PC-3 (cell line): ENCODE measurements at places on chromosomes 12 and 14.

- peak; percentile 41 for DNase-seq
These were observed 471.2 kb upstream of the ATXN7L3B start for GRCh38 chr12:74066476-74066875.

- DNase-seq, result no peak
These were observed 4.8 kb downstream of the GUCY2C start for GRCh38 chr12:14691560-14691959.

DNA sequence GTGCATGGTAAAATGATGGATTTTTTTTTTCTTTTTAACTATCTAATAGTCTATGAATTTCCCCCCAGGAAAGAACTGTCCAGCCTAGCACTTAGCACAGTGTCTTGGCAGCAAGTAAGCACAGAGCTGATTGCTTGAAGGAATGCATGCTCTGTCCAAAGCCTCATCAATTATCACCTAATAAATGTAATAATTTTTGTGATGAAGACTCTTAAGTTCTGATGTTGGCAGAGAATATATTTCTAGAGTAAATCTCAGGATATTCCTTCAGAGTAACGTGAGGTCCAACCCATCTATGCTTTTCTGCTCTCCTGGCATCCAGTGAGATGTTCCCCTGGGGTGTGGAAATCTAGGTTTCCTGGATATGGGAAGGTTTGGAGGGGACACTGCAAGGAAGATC, 152.4 kb downstream of the TMX1 start:
- DNase-seq, result no peak

DNA sequence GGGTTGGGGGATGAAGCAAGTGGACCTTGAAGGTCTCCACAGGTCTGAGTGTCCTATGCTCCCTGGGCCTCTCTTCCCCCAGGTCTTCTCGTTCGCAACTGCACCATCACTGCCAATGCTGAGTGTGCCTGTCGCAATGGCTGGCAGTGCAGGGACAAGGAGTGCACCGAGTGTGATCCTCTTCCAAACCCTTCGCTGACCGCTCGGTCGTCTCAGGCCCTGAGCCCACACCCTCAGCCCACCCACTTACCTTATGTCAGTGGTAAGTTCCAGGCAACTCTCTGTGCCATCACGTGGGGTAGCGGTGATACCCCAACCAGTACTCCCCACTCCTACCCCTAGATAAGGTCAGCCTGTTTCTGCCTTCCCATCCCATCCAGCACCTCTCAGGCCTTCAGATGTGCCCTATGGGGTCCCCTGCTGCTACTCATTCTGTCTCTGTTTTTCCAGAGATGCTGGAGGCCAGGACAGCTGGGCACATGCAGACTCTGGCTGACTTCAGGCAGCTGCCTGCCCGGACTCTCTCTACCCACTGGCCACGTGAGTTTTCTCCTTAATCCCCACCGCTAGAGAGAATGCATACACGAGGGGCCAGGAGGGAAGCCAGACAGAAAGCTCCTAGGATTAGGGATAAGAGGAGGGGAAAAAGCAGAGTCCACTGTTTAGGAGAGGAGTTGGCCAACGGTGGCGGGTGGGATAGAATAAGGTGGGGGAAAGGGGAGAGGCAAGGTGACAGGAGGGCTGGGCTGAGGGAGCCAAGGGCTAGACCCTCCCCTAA, 1.6 kb upstream of the TAPBPL start:
- DNase-seq, result no peak

DNA sequence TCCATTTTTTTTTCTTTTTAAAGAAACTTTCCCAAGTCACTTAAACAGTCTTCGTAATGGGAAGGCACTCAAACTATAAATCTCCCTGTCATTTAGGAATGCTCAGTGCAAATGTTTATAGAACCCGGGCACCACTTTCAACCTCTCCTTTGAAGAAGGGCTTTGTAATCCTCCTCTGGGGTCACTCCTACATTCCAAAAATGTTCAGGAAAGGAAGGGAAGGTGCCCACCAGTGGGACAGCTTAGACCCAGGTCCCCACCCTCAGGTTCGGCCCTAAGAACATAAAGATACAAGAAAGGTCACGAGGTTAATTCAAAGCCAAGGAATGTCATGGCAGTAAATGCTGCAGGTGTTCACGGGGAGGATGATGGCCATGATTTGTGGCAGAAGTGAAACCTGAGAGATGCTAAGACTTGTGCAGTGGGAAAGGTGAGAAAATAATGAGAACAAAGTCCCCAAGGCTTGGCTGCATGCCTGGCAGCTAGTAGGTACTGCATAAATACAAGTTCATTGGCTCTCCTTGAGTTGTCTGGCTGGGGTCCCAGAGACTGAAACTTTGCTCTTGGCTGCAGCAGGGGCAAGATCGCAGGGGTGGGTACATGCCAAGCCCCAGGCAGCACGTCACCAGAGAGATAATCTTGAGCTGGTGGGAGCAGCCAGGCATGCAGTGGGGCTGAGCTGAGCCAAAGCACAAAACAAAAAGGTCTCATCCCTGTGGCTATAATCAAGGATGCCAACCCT, 21.1 kb downstream of the KRT18 start:
- peak; percentile 32 for DNase-seq

- DNase-seq, result peak; percentile 14
These were observed 149.0 kb downstream of the AKAP6 start for GRCh38 chr14:32478050-32478449.

DNA sequence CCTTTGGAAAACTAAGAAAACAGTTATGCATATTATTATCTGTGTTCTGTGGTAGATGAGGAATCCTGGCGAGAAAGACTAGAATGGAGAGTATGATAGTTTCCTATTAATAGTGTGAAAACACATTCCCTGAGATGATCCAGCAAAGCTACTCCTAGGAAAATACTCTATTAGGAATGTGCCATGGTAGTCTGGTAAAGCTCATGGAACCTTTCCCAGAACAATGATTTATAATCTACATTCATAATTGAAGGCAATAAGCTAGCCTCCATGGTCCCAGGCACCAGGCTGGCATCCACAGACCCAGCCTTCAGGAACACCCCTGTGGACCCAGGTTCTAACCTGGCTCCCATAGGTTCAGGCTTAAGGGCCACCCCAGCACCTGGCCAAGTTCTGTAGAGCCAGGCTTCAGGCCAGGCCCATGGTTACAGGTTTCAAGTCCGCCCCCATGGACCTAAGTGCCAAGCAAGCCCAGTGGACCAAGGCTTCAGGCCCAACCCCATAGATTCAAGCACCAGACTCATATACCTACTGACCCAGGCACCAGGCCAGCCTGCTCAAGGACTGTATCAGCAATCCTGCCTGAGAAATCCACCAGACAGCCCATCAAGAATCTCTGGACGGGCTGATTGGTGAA, 72.2 kb downstream of the ITPR2 start:
- no peak for DNase-seq

DNA sequence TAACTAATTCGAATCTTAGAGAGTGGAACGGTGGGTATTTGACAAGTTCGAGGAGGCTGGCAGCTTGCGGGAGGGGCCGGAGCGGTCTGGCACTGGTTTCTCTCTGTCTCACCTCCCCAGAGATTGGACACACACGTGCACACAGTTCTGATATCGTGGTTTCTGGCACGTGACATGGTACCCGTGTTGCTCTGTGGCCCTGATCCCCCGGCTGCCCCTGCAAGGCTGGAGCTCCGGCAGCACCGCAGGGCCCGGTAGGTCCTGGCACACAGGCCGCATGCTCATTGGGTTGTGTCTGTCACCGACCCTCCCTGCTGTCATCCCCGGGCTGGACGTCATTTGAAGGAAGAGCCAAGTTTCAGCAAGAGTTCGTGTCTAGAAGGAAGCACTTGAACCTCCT, 82.7 kb downstream of the PPP2R5C start:
- no peak for DNase-seq

DNA sequence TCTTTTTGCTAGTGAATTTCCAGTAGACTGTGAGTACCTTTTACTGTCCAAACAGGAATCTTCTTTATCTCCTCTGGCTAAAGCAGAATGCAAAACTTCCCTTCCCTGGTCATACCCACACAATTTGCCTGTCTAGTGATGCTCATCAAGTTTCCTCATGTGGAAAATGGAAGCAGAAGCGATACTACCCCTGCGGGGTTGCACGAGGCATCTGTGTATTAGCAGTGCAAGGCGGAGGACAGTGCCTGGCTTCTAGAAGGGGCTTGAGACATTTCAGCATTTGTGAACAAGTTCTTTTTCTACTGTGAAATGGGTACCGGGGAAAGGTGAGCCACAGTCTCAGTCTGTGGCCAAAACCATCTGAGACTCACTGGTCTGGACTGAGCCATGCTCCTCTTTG, 340.9 kb downstream of the AACS start:
- DNase-seq, result no peak

DNA sequence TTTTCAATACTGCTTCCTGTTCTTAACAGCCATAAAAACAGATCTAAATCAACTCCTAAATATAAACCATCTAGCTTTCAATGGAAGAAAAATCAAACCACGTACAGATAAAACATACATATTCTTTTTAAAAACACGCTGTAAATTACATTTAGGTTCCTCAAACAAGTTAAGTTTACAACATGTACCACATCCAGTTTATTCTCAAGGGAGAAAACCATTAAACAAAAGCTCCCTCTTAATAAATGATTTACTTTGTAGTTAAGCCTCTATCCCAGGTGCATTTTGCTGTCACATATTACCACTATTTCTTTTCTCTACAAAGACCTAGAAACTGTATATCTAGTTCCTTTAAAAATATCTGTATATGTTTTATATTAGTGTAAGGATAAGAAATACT, 3.1 kb downstream of the NUMB start:
- DNase-seq, result no peak

DNA sequence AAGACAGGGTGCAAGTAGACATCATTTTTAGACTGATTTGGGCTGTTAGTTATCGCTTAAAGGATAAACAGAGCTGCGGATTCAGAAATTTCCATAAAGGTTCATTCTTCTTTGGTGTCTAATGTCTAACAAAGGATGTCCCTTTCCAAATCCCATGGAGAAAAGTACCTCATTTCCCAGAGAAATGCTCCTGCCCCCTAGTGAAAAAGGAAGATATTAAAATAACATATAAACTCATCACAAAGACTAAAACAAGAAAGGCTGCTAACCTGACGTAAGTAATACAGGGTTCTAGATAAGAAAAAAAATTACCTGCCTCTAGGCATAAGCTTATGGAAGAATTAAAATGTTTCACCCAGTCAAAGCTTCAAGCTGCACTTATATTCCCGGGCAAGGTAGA, 22.8 kb downstream of the ARMH4 start:
- DNase-seq, result peak; percentile 46

GRCh38 chr14:54673193-54674045, 106.5 kb downstream of the SAMD4A start:
- DNase-seq, result no peak

DNA sequence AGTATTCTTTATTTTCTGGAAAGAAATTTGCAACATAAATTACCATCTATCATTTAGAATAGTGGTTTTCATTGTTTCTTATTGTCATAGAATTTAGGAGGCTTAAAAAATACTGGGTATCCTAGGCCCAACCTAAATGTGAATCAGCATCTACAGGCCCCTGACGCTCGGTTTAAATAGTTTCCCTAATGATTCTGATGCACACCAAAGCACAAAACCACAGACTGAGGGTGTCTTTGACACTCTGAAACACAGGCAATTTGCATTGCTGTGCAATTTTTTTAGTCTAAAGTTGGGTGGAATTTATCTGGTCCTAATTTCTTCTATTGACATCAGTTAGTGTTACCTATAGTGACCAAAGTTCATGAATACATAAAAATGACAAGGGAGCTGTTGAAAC, 87.6 kb upstream of the SSTR1 start:
- DNase-seq, result no peak

- DNase-seq, result peak; percentile 76
These were observed 1.8 kb upstream of the ZBTB39 start for GRCh38 chr12:57008178-57008577.

- no peak for DNase-seq
These were observed 33.5 kb upstream of the C12orf42 start for GRCh38 chr12:103529306-103529705.

GRCh38 chr12:52390739-52391617, 5.5 kb upstream of the KRT84 start:
- peak; percentile 62 for DNase-seq

- no peak for DNase-seq
These were observed 38.0 kb upstream of the PPP4R3A start for GRCh38 chr14:91548108-91548507.

DNA sequence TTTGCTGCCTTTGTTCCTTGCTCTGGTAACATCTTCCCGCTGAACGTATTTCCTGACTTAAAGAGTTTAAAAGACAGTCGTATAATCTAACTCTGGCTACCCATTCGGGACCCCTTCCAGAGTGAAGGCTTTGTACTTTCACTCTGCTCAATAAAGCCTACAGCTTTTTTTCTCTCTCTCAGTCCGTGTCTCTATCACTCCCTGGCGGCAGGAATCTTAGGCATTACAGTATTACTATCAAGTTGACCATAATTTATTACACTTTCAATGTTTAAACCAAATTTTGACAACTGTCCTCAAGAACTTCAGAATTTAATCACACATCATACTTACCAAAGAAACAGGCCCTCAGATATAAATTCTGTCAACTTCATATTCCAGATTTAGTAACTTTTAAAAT, 967.9 kb downstream of the FSCB start:
- peak; percentile 63 for DNase-seq

DNA sequence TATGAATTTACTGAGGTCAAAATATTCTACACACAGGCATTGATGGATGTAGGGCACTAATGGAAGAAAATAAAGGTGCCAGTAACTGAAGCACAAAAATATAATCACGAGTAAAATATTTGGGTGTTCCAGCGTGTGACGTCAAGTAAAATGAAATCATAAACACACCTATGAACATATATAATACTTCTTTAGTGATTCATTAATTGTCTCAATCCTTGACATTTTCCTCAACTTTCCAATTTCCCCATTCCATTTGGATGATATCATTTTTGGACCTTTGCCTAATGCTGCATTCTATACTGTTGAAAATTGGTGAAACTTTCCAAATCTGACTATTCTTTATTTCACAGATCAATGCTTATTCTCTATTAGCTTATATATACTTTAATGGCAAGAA, 649.3 kb downstream of the GALC start:
- DNase-seq, result no peak

GRCh38 chr14:103393070-103393469, 7.9 kb downstream of the MARK3 start:
- no peak for DNase-seq

GRCh38 chr12:126781593-126781992, 1485.4 kb upstream of the TMEM132C start:
- DNase-seq, result no peak

DNA sequence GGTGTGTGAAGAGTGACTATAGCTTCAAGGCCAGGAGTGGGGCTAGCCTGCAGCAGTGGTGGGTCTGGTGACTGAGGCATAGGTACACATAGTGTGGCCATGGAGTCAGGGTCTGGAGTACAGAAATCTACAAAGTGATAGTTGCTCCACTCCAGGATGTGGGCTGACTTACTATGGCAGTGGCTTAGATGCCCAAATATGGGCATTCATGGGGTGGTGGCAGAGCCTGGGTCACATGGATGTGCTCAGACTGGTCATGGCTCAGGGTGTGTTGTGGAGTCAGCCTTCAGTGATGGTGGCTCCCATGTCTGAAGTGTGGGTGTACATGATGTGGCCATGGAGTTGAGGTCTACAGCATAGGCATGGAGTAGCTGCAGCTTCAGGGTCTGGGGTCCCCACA, 27.3 kb downstream of the CLEC6A start:
- DNase-seq, result no peak
